ENCODE measurements at places on chromosomes 3 and 15.

DNA sequence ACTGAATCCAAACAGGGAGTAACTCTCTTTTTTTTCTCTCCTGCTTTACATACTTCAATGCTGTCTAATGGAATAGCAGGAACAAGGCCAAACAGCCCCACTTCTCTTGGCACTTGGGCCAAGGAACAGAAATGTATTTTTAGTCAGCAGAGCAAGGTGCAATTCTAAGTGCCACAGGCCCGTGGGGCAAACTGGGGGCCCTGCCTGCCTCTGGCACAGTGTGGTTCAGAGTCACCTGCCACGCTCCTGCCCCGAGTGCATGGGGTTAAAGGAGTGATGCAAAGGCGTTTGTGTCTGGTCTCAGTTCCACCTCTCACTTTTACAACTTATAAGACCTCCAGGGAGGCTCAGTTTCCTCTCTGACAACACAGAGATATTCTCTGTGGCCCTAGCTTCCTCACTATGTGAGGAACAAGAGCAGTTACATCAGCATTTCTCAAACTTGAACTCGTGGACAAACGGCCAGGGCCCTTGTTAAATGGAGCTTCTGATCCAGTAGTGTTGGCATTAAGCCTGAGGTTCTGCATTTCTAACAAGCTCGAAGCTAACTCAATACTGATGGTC, 51.3 kb downstream of the LRIG1 start:
- DNase-seq, result no peak

GRCh38 chr15:45183511-45183910, 4.3 kb downstream of the SHF start:
- DNase-seq, result no peak

GRCh38 chr15:62066663-62067447, at the start of gene C2CD4A:
C2CD4A (plus strand) TSS chr15:62066977; CDS start chr15:62067614, 637 bp downstream.
- DNase-seq, result no peak

DNA sequence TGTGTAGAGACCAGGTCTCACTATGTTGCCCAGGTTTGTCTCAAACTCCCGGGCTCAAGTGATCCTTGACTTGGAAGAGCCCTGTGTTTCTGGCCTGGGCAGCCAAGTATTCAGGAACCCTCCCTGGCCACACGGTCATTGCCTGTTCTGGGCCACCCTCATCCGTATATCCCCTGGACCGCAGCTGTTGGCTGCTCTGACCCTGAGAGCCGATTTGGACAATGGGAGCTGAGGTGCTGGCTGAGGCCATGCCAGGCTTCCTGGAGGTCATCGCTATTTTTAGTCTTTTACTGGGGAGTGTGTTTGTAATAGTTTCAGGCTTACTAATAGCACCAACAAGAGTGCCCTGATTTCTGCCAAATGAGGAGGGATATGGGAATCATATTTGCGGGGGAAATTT, 60.7 kb downstream of the ADAMTS7 start:
- no peak for DNase-seq
